ENCODE measurements at places on chromosomes 7 and 10.

GRCh38 chr7:143367972-143368371 is 5.5 kb upstream of the FAM131B start:
- peak; percentile 98 for DNase-seq

GRCh38 chr10:65805993-65806392 is 1119.8 kb upstream of the LRRTM3 start:
- DNase-seq, result peak; percentile 29

GRCh38 chr10:122311716-122312115 is 40.6 kb downstream of the BTBD16 start:
- DNase-seq, result peak; percentile 46

DNA sequence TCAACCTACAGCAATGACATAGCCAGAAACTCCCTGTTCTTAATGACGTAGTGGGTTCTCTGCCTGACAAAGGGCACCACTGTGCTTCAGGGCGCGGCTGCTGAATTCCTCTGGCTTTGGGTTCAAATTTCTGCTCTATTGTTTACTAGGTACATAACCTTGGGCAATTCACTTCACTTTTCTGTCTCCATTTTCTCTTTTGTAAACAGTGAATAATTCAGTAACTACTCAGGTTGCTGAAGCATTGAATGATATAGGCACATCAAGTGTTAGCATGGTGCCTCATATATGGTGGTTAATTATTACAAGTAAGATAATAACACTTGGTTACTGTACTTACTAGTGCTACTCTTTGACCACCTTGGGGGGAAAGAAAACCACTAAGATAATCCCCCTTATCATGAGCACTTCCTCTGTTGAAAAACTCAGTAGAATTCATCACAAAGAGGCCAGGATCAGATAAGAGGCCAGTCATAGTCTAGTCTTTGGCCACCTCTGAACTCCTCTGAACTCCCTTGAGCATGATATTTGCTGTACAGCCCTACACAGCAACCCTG is 92.0 kb upstream of the AHR start:
- no peak for DNase-seq

DNA sequence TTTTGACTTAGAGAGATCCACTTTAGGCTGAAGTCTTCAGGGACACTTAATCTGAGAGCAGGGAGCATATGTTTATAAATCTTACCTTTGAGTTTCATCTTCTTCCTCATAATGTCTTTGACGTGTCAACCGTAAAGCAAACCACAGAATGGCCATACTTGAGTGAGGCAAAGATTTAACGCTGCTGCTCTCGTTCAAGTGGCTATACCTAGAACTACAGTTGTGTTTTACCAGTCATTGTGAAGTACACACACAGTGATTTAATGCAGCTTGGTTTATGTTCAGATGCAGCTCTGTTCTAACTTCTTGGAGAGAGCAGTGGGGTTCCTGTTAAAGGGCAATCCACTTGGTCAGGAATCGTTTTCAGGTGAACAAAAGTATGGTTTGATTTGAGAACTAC is 39.9 kb upstream of the GOT1 start:
- DNase-seq, result no peak

Data from HT-29 (cell line).